ENCODE measurements at places on chromosomes 6 and 20.
A peak's percentile ranks its signal among the peaks of the same experiment; 100 is the strongest.

DNA sequence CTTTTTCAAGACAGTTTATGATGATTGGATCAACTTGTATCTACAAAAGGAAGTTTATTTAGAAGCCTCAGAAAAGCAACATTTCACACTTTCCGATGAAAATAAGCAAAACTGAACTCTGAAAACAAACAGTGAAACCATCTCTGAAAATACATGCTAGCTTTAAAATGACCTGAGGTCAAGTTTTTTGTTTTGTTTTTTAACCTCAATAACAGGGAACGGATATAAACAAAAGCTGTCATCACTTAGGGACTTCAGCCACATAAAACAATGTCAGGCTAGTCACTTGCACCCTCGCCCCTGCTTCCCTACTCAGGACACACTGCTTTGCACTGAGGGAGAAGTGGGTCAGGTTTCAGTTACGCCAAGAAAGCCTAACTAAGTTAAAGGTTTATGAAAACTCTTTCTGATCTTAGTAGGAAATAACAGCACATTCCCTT lies 11.6 kb downstream of the BACH2 start:
- no peak for DNase-seq

DNA sequence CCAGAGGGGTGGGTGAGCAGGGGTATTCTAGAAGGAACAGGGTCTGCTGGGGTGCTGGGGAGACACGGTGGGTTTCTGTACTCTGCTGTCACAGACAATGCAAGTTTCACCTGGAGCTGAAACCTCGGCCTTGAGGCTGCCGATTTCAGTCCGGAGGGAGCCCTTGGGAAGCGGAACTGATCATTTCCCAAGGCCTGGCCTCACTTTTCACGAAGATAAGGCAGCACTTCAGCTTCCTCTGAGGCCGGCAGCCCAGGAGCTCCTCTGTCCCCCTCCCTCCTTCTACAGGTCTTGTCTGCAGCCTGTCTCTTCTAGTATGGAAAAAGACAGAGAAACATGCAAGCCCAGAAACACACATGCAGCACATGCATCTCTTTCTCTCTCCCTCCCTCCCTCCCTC lies 242.1 kb downstream of the CDC5L start:
- no peak for DNase-seq

DNA sequence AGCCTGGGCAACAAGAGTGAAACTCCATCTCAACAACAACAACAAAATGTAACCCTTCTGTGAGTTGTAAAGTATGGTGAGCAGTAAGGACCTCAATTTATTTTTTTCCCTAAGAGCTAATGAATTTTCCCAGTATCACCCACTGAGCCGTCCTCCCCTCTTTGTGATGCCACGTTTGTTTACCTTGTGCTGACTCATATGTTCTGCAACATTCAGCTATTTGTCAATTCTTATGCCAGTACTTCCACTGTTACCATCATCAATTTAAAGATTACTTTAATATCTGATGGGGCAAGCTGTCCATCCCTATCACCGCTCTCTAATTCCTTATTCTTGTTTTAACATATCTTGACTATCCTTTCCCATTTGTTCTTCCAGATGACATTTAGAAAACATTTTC lies 37.5 kb downstream of the MAK start:
- DNase-seq, result no peak

- no peak for DNase-seq
Measured at GRCh38 chr6:118844915-118845314, 49.0 kb upstream of the ASF1A start.

DNA sequence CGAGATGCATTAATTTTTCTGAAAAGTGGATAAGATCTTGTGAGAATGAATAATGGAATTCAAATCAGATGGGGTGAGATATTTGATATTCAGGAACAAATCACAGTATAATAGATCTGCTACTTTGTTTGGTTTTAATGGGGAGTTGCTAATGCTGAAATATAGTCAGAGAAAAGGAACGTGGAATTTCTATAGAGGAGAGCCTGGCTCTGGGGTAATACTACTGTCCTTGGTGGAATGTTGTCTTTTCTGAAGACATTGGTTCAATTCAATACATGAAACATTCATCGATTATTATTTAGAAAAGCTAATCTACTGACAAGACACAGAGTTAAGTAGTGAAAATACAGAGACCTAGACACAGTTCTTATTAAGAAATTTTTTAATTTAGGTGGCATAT lies 108.6 kb downstream of the ESR1 start:
- DNase-seq, result no peak

DNA sequence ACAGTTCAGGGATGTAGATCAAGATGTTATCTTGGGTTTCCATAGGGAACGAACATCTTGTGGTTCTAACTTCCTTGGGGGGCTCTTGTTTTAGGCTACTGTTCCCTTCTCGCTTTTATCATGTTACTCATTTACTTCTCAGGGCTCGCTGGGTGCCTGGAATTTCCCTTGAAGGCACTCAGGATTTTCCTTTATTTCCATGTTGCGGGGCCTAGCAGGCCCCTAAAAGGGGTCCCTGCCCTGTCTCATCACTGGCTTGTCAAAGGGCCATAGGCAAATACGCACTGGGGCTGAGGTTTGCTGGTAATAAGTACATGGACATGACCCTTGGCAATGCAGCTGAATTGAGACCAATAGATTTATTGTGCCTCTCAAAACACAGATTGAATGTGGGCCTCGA lies 262.3 kb downstream of the CDH4 start:
- no peak for DNase-seq

GRCh38 chr6:110703906-110704594 lies 111.2 kb downstream of the CDK19 start:
- no peak for DNase-seq

- no peak for DNase-seq
Measured at GRCh38 chr6:128617285-128617684, 96.9 kb upstream of the PTPRK start.

GRCh38 chr6:42389736-42390135 lies 62.0 kb downstream of the TRERF1 start:
- DNase-seq, result no peak

DNA sequence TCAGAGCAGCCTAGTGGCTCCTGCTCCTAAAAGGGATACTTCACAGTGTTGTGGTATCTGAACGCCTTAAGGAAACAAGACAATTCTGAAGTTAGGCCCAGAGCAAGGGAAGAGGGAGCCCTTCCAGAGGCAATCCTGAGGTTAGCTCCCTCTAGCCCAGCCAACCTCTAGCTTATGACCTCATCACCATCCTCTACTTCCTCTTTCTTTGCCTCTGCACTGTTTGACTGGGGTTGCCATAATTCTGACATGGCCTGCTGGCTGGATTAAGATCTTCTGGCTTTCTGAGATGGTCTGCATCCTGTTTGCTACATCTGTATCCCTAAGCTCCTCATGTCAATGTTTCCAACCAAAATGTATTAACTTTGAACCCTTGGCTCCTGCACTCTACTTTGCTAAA lies 23.3 kb upstream of the BMP2 start:
- no peak for DNase-seq

DNA sequence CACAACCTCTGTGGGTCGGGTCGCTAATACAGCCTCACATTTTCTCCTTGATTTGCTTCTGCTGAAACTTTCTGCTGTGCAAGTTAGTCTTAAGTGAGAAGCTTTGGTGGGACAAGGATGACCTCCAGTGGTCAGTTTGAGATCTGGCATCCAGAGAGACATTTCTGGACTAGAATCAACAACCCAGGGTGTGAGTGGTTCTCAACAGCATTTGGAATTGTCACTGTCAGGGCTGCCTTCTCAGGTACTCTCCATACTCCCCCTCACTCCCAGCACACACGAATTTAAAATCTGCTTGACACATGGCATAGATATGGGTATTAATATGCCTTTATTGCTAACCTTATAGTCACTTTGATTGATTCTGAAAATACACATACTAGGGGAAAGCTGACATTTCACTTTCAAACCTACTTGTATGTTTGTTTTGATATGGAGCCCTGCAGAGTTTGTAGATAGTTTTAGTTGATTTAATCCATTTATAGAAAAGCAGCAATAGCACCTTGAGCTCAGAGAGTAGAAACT lies 13.2 kb downstream of the OTOR start:
- peak; percentile 2 for DNase-seq

- no peak for DNase-seq
Measured at GRCh38 chr6:153099636-153100035, 31.4 kb downstream of the RGS17 start.

DNA sequence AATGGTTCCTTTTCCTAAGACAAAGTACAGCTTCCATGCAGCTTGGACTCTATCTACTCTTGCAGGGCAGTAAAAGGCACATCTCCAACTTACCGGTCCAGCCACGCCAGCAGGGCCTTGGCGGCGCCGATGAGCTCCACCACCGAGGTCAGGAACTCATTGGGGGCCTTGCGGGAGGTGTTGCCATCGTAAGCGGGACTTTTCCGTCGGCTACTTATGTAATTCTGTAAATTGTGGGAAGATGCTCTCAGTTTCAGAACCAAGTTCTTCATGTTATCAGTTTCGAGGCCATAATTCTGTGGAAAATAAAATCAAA lies 68.5 kb downstream of the CNKSR3 start:
- no peak for DNase-seq

- no peak for DNase-seq
Measured at GRCh38 chr20:17935186-17935585, 33.4 kb downstream of the SNX5 start.

- DNase-seq, result peak; percentile 35
Measured at GRCh38 chr20:19832875-19833274, 74.8 kb downstream of the RIN2 start.

DNA sequence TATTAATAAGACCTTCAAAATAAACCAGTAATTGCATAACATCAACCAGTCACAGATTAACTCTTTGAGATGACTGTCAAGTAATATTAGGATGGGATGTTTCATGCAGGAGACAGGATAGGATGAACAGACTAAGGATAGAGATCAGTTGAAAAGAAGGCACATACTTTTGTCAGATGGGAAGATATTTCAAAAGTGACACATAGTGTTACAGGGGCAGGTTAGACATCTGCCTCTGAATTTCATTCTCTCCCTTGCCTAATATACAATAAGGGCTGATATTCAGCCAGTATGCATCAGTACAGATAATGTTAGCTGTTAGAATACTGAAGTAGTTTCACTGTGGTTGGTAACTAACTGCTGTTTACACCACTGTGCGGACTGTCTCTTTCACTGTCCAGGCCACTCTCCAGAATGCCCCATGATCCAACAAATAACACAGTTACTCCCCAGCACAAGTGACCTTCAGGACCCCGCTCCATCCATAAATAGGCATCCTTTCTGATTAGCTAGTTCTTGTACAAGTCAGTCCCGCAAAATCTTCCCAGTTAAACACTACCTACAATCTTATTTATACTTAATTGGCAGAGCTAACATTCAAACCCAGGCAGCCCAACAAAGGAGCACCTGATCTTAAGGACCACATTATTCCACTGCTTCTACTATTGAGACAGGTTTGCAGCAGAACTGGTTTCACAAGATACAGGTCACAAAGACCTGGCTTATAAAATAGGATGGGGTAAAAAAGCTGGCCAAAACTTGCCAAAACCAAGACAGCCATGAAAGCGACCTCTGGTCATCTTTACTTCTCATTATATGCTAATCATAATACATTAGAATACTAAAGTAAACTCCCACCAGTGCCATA lies 21.9 kb upstream of the PLN start:
- DNase-seq, result no peak

GRCh38 chr6:14975471-14975817 lies 270.4 kb upstream of the JARID2 start:
- DNase-seq, result no peak

DNA sequence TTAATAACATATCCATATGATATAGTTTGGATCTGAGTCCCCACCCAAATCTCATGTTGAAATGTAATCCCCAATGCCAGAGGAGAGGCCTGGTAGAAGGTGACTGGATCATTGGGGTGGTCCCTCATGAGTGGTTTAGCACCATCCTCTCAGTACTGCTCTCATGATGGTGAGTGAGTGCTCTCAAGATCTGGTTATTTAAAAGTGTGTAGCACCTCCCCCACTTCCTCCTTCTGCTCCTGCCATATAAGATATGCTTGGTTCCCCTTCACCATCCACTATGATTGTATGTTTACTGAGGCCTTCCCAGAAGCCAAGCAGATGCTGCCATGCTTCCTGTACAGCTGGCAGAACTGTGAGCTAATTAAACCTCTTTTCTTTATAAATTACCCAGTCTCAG lies 22.9 kb downstream of the IRF4 start:
- DNase-seq, result no peak

DNA sequence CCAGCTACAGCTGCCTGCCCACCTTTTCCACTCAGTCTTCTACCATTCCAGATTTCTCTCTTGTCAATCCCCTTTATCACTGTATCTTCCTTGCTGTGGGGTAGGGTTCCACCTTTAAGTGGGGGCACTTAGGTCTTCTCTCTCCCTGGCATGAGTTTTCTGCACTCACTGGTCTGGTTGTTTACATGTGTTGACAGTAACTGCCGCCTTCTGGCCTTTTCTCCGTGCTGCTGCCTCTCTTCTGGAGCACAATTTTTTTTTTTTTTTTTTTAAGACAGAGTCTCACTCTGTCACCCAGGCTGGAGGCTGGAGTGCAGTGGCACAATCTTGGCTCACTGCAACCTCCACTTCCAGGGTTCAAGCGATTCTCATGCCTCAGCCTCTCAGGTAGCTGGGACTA lies 12.0 kb downstream of the RNF114 start:
- DNase-seq, result no peak

DNA sequence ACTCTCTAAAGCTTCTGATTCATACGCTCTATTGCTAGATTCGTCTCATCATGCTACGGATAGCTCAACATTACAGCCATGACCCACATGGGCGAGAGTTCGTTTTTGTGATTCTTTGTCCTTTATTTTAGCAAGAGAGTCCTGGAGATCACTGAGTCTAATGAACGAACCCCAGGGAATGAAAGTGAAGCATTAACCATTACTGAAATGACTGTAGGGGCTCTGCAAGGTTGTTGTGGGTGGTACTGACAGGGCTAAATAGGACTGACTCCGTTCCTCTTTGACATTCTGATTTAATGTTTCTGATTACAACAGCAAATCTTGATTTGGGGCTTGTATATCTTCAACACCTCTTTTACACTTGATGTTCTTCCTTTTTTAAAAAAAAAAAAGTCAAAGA lies 13.7 kb upstream of the RTF2 start:
- DNase-seq, result no peak

GRCh38 chr20:10249822-10250221 lies 31.2 kb downstream of the SNAP25 start:
- DNase-seq, result no peak

GRCh38 chr6:133447924-133448323 lies 206.8 kb downstream of the EYA4 start:
- DNase-seq, result no peak

DNA sequence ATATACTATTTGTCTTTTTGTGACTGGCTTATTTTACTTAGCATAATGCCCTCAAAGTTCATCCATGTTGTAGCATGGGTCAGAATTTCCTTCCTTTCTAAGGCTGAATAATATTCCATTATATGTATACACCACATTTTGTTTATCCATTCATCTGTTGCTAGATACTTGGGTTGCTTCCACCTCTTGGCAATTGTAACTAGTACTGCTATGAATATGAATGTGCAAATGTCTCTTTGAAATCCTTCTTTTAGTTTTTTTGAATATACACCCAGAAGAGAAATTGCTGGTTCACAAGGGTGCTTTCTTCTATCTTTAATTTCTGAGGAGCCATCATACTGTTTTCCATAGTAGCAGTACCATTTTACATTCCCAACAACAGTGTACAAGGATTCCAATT lies 21.3 kb upstream of the MAP7 start:
- no peak for DNase-seq

GRCh38 chr6:2807342-2808090 lies 34.1 kb downstream of the SERPINB1 start:
- no peak for DNase-seq

- DNase-seq, result no peak
Measured at GRCh38 chr20:49615401-49616153, 47.6 kb upstream of the PTGIS start.

- no peak for DNase-seq
Measured at GRCh38 chr6:131381052-131381708, 191.8 kb upstream of the ARG1 start.

GRCh38 chr6:4358414-4359107 lies 223.2 kb upstream of the ECI2 start:
- DNase-seq, result peak; percentile 3
